Memory B cell (primary cell): ENCODE measurements at places on chromosomes 6 and 20.

DNA sequence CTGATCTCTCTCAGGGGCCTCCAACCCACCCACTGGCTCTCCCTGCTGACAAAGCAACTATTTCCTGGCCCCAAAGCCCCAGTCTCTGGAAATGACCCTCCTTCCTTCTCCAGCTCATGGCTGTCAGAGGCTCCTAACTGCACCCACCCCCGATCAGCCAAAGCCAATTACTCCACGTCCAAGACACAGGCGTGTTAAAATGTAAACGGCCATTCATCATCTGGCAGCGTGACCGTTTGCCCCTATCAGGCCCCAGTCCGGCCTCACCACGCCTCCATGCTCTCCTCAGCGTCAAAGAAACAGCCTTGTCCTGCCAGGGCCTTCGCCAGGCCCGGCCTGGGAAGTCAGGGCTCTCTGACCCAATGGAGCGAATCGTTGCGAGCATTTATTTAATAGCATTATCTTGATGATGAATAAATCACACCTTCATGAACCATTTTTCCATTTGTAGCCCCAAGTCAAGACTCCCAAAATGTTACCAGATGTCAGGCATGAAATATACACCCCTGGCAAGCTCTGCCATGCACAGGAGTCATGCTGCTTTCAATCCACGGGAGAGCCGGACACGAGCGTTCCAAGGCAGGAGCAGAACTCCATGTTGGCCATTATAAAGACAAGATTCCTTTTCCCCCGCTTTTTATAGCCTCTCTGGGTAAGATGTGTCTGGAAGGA lies 17.7 kb downstream of the RIPOR3 start:
- no peak overlapping the region for H3K27ac ChIP-seq
- peaks cover 14% of the 10 kb centered on the region for H3K27me3 ChIP-seq
- DNase-seq: no peak
- no peak overlapping the region for H3K4me3 ChIP-seq

GRCh38 chr20:10170261-10170660 lies 48.4 kb upstream of the SNAP25 start:
- H3K27me3 ChIP-seq: peaks cover 8% of the 10 kb centered on the region

DNA sequence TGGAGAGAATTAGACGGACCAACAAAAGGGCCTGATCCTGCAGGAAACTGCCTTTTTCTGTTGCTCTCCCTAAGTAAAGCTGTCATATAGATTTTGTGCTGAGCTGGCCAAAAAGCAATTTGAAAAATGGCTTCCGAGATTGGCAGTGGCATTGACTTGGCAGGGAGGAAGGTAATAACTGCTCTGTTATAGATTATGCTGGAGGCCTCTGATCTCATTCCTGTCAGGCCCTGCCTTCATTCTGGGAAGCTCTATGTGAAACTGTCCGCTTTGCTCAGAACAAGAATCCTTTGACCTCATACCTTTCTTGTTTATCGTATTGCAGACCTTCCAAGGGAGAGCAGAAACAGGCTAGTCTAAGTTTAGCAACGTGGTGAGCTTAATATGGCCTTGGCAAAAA lies 234.4 kb downstream of the PHACTR1 start:
- H3K4me3 ChIP-seq: no peak overlapping the region
- H3K27ac ChIP-seq: no peak overlapping the region
- H3K36me3 ChIP-seq: no peaks in the 10 kb centered on the region

GRCh38 chr6:52523378-52524142 lies 53.3 kb downstream of the TRAM2 start:
- peak overlapping the region; percentile 26 for H3K27ac ChIP-seq
- H3K4me1 ChIP-seq: peaks cover 8% of the 10 kb centered on the region
- H3K4me3 ChIP-seq: no peak overlapping the region
- no peak for DNase-seq
- H3K27me3 ChIP-seq: no peaks in the 10 kb centered on the region

DNA sequence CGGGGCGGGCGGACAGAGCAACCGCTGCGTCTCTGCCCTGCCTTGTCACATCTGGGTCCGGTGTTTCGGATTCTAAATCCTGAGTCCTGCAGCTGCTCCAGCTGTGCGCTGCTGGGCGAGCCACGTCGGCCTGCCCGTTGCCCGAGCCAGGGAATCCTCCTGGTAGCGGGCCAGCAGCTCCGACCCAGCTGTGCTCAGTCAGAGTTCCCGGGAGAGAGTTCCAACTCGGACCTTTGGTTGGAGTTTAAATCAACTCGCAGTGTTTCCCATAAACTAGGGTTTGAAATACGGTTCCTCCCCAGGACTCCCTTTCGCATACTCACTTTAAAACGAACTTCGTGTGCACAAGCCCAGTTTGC lies 315 bp upstream of the PDE10A start:
- H3K4me3 ChIP-seq: no peak overlapping the region
- no peak overlapping the region for H3K27ac ChIP-seq
- peaks cover 22% of the 10 kb centered on the region for H3K27me3 ChIP-seq
- no peak for DNase-seq

- no peak for DNase-seq
- H3K36me3 ChIP-seq: peaks cover 5% of the 10 kb centered on the region
- no peak overlapping the region for H3K4me3 ChIP-seq
Measured at GRCh38 chr6:14567842-14568241, 450.3 kb downstream of the CD83 start.

DNA sequence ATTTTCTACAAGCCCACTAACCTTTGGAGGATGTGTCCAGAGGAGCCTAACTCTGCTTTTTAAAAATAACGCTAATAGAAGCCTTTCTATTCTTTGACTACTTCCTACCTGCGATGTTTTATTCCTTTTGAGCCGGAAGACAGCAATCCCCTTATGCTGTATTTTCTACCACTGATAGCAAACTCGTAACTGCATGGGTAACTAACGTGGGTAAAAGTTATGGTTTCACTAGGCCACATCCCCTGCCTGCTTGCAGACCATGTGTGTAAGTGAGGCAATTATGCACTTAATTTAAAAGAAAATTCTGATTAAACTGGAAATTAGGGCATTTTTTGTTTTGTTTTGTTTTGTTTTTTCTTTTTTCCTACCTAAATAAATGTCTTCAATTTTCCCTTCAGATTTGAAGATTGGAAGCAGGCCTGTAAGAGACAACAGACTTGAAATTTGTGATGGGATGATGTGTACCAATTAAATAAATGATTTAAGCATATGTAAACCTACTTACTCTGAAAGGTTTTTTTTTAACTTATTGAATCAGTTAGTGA lies 931 bp downstream of the UFL1 start:
- peak overlapping the region; percentile 99 for H3K27ac ChIP-seq
- DNase-seq: no peak
- H3K4me1 ChIP-seq: peaks cover 13% of the 10 kb centered on the region
- peak overlapping the region; percentile 99 for H3K4me3 ChIP-seq
- H3K27me3 ChIP-seq: no peaks in the 10 kb centered on the region

GRCh38 chr20:62232194-62232593 lies 6.1 kb upstream of the OSBPL2 start:
- no peak overlapping the region for H3K27ac ChIP-seq
- H3K27me3 ChIP-seq: peaks cover 6% of the 10 kb centered on the region
- no peak for DNase-seq
- no peaks in the 10 kb centered on the region for H3K36me3 ChIP-seq

- peaks cover 1% of the 10 kb centered on the region for H3K27me3 ChIP-seq
- no peak for DNase-seq
- peaks cover 11% of the 10 kb centered on the region for H3K4me1 ChIP-seq
- H3K36me3 ChIP-seq: peaks cover 1% of the 10 kb centered on the region
- H3K27ac ChIP-seq: no peak overlapping the region
Measured at GRCh38 chr6:16181439-16182297, 52.8 kb downstream of the MYLIP start.

GRCh38 chr6:169249057-169249456 lies 4.6 kb downstream of the THBS2 start:
- H3K4me1 ChIP-seq: peaks cover 9% of the 10 kb centered on the region
- DNase-seq: no peak
- peaks cover 10% of the 10 kb centered on the region for H3K27me3 ChIP-seq
- no peak overlapping the region for H3K27ac ChIP-seq
- H3K4me3 ChIP-seq: no peak overlapping the region
- H3K36me3 ChIP-seq: no peaks in the 10 kb centered on the region

- H3K4me3 ChIP-seq: no peak overlapping the region
- H3K27me3 ChIP-seq: peaks cover 4% of the 10 kb centered on the region
- no peak overlapping the region for H3K27ac ChIP-seq
- H3K4me1 ChIP-seq: peaks cover 4% of the 10 kb centered on the region
Measured at GRCh38 chr6:145375502-145375901, 359.8 kb downstream of the EPM2A start.

DNA sequence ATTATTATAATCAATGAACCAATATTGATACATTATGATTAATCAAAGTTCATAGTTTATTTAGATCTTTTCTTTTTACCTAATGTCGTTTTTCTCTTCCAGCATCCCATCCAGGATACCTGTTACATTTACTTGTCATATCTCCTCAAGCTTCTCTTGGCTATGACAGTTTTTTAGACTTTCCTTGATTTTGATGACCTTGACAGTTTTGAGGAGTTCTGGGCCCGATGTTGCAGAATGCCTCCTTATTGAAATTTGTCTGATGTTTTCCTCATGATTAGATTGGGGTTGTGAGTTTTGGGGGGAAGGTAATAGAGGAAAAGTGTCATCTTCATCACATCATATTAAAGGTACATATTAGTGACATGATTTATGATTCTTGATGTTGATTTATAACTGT lies 3.8 kb upstream of the SIRPD start:
- no peak overlapping the region for H3K27ac ChIP-seq
- peaks cover 7% of the 10 kb centered on the region for H3K4me1 ChIP-seq
- DNase-seq: no peak
- H3K36me3 ChIP-seq: peaks cover 14% of the 10 kb centered on the region

- DNase-seq: no peak
- H3K4me3 ChIP-seq: no peak overlapping the region
- peaks cover 3% of the 10 kb centered on the region for H3K27me3 ChIP-seq
- H3K4me1 ChIP-seq: no peaks in the 10 kb centered on the region
- H3K36me3 ChIP-seq: no peaks in the 10 kb centered on the region
Measured at GRCh38 chr6:51578994-51579393, 508.4 kb downstream of the PKHD1 start.

DNA sequence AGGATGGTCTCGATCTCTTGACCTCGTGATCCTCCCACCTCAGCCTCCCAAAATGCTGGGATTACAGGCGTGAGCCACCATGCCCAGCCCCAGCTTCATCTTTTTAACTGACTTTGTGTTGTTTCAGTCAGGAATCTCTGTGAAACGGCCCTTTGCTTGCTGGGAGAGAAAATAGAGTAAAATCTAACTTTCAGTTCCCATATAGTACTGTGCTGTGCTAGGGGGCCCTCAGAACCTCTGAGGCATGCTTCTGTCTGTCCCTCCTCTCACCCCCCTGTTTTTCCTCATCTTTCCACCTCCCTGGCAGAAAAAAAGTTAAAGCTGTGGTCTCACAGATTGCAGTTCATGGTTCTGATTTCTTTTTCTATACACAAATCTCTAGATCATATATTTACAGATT lies 48.4 kb downstream of the LRP11 start:
- H3K4me3 ChIP-seq: no peak overlapping the region
- DNase-seq: no peak
- H3K4me1 ChIP-seq: no peaks in the 10 kb centered on the region
- H3K27me3 ChIP-seq: no peaks in the 10 kb centered on the region
- no peak overlapping the region for H3K27ac ChIP-seq
- H3K36me3 ChIP-seq: peaks cover 7% of the 10 kb centered on the region

DNA sequence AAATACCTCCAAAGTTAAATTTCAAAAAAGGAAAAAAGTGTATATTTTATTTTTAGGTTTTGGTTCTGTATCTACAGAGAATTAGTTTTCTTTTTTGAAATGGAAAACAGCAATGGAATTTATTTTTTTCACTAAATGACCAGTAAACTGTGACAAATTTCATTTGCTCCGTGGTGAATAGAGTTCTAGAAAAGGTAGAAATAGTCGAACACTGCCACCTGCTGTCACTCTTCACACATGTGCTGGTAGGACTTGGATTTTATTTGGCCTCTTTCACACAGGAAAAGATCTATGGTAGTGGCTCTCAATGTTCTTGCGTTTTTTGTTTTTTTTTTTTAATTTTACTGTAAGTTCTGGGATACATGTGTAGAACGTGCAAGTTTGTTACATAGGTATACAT lies 312.5 kb downstream of the EYA4 start:
- no peaks in the 10 kb centered on the region for H3K36me3 ChIP-seq
- no peak for DNase-seq
- H3K27me3 ChIP-seq: peaks cover 2% of the 10 kb centered on the region
- no peak overlapping the region for H3K27ac ChIP-seq
- H3K4me1 ChIP-seq: peaks cover 1% of the 10 kb centered on the region

DNA sequence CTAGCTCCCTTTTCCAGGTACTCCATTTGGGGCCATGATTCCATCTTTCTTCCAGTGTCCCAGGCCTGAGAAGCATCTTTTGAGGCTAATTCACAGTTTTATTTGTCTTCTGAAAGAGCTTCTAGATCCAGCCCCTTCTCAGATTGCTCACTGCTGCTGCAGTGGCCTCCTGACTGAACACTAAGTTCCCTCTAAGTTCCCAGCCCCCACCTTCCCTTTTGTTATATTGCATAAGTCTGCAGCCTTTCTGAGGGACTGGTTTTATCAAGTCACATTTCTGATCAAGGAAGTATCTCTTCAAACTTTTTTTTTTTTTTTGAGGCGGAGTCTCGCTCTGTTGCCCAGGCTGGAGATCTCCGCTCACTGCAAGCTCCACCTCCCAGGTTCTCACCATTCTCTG lies 10.7 kb downstream of the MAPRE1 start:
- H3K27me3 ChIP-seq: no peaks in the 10 kb centered on the region
- H3K27ac ChIP-seq: peak overlapping the region; percentile 43
- H3K4me1 ChIP-seq: peaks cover 17% of the 10 kb centered on the region
- H3K4me3 ChIP-seq: no peak overlapping the region

GRCh38 chr20:2749951-2750490 lies 50.4 kb downstream of the CPXM1 start:
- H3K4me3 ChIP-seq: no peak overlapping the region
- H3K36me3 ChIP-seq: no peaks in the 10 kb centered on the region
- peaks cover 19% of the 10 kb centered on the region for H3K4me1 ChIP-seq
- no peak overlapping the region for H3K27ac ChIP-seq

DNA sequence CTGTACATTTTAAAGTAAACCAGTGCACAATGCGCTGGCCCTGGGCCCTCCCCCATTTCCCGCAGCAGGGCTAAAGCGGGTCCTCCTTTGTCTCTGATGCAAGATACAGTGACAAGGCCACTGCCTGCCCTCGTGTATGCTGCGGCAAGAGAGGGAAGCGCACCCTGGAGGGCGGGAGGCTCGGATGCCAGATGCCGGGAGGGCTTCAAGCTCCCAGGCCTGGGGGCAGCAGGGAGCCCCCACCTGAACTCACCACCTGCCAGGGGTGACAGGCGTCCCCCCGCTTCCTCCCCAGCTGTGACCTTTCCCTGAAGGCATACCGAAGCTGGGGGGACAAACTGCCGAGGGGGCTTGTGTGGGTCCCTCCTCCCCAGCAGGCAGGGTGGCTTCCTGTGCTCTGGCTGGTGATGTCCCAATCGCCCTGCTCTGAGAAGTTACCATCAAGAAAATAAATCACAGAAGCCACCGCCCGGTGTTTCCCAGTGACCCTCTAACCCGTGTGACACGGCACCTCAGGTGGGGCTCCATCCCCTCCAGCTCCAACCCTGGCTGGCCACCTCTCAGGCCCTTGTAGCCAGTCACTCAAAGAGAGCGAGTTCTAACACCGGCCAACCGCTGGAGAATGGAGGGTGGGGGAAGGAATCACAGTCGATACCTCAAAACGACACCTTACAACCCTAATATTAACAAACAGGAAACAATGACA lies 203.3 kb downstream of the PREX1 start:
- H3K4me1 ChIP-seq: peaks cover 7% of the 10 kb centered on the region
- no peak overlapping the region for H3K27ac ChIP-seq
- H3K4me3 ChIP-seq: no peak overlapping the region
- H3K36me3 ChIP-seq: peaks cover 21% of the 10 kb centered on the region

- no peak for DNase-seq
- H3K36me3 ChIP-seq: no peaks in the 10 kb centered on the region
- no peak overlapping the region for H3K27ac ChIP-seq
- no peaks in the 10 kb centered on the region for H3K4me1 ChIP-seq
- H3K4me3 ChIP-seq: no peak overlapping the region
Measured at GRCh38 chr20:8808202-8808535, 260.7 kb upstream of the PLCB4 start.
